HCT116 (cell line): ENCODE measurements at places on chromosomes 12 and 14. TPM values are rescaled to one million over a fixed set of nuclear protein-coding genes. Genes with fewer than 3 reads are reported as not detected.

DNA sequence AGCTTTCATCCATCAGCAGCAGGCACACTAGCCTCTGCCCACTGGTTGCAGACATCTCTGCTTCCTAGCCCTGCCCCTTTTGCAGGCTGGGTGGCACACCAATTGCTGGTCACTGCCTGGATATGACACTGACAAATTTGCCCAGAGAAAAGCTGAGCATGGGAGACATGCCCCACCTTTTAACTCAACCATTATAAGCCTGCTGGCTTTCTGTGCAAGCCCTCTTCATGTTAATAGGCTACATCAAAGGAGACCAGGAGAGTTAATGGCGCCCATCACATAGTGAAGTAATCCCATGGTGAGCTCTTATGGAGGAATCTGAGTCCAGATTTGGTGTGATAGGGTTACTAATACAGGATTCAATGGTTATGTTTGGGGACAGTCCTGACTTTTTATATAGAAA, 139.2 kb downstream of the KICS2 start:
- DNase-seq, result no peak
- H3K36me3 ChIP-seq, result no peaks in the 10 kb centered on the region
- no peaks in the 10 kb centered on the region for H3K27me3 ChIP-seq

DNA sequence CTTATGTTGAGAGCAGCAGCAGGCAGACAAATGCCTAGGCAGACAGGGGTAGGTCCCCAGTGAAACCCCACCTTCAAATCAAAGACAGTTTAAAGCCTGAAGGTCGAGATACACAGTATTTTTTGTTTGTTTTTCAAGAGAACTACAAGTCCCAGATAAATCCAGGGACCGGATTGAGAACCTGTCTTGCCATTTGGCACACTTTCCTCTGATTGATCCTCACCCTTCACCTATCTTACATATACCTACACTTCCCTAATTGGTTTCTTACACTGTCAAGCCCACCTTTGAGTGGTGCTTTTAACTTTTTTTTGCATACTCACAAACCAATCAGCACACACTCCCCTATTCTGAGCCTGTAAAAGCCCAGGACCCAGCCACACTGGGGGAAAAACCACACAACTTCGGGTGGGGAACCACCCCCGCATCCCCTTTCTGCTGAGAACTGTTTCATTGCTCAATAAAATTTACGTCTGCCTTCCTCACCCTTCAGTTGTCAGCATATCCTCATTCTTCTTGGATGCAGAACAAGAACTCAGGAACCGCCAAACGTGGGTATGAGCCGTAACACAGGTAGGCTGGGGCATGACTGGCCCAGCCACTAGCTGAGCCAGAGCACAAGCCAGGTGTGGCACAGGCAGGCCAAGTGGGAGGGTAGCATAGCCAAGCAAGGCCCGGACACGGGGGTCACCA, 11.1 kb downstream of the DICER1 start:
- H3K27me3 ChIP-seq, result no peaks in the 10 kb centered on the region
- no peak for DNase-seq
- no peaks in the 10 kb centered on the region for H3K36me3 ChIP-seq
- no peak overlapping the region for H3K4me3 ChIP-seq
- no peak overlapping the region for H3K27ac ChIP-seq

Gene NOXRED1
- total RNA-seq, result 0.66 TPM

DNA sequence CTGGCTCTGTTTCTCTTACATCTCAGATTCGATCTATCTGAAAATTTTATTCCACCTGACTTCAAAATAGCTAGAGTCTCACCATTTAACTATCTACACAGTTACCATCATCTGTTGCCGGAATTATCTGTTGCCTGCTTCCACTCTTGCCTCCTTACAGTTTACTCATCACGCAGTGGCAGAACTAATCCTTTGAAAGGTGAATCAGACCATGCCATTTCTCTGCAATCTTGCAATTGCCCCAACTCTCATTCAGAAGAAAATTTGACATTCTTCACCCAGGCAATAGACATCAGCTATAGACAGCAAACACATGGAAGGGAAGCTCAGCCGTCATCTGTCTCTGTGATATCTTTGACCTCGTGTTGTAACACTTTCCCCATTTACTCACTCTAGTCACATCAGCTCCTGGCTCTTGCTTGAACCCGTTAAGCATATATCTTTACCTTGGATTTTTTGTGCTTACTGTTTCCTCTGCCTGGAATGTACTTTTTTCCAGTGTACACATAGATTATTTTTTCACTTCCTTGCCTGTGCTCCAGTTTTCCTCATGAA, 85.5 kb downstream of the PDE3A start:
- H3K36me3 ChIP-seq, result no peaks in the 10 kb centered on the region
- no peaks in the 10 kb centered on the region for H3K4me1 ChIP-seq
- no peak overlapping the region for H3K27ac ChIP-seq
- no peak overlapping the region for H3K4me3 ChIP-seq
- H3K27me3 ChIP-seq, result no peaks in the 10 kb centered on the region

- peak overlapping the region; percentile 20; the same call in 1 of the 2 replicates for H3K27ac ChIP-seq
- H3K36me3 ChIP-seq, result no peaks in the 10 kb centered on the region
- H3K4me1 ChIP-seq, result peaks cover 34% of the 10 kb centered on the region
- no peak overlapping the region for H3K4me3 ChIP-seq
These were observed 48.3 kb downstream of the SPATS2 start for GRCh38 chr12:49415521-49415970.

GRCh38 chr14:41549282-41549681, 57.4 kb upstream of the LRFN5 start:
- H3K4me3 ChIP-seq, result no peak overlapping the region
- no peak for DNase-seq
- no peaks in the 10 kb centered on the region for H3K36me3 ChIP-seq
- no peaks in the 10 kb centered on the region for H3K27me3 ChIP-seq
- peaks cover 14% of the 10 kb centered on the region for H3K4me1 ChIP-seq

DNA sequence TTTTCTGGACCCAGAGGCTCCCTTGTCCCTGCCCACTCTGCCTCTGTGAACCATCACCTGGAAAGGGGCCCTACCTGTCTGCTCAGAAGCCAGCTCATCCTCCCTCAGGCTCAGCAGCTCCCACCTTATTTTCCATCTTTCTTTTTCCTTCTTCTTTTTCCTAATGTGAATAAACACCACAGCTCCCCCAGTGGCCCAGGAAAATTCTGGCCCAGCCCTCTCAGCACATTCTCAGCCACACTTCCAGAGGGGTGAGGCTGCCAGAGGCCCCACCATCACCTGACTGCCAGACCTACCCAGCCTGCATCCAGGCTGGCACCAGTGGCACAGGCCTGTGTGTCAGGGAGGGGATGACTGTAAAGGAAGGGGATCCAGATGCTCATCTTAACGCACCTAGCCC, 23.0 kb downstream of the ZFHX2 start:
- H3K36me3 ChIP-seq, result no peaks in the 10 kb centered on the region
- H3K4me3 ChIP-seq, result no peak overlapping the region
- no peaks in the 10 kb centered on the region for H3K27me3 ChIP-seq
- no peak for DNase-seq
- H3K4me1 ChIP-seq, result no peaks in the 10 kb centered on the region

GRCh38 chr14:71165121-71166031, 258.1 kb downstream of the PCNX1 start:
- H3K4me3 ChIP-seq, result no peak overlapping the region
- H3K4me1 ChIP-seq, result no peaks in the 10 kb centered on the region
- no peak overlapping the region for H3K27ac ChIP-seq

GRCh38 chr14:74203639-74204038, 35.6 kb upstream of the VSX2 start:
- no peaks in the 10 kb centered on the region for H3K36me3 ChIP-seq
- H3K4me3 ChIP-seq, result no peak overlapping the region
- H3K4me1 ChIP-seq, result no peaks in the 10 kb centered on the region
- DNase-seq, result no peak
- no peaks in the 10 kb centered on the region for H3K27me3 ChIP-seq
- H3K27ac ChIP-seq, result no peak overlapping the region

Gene RNU7-1
- total RNA-seq, result not detected

DNA sequence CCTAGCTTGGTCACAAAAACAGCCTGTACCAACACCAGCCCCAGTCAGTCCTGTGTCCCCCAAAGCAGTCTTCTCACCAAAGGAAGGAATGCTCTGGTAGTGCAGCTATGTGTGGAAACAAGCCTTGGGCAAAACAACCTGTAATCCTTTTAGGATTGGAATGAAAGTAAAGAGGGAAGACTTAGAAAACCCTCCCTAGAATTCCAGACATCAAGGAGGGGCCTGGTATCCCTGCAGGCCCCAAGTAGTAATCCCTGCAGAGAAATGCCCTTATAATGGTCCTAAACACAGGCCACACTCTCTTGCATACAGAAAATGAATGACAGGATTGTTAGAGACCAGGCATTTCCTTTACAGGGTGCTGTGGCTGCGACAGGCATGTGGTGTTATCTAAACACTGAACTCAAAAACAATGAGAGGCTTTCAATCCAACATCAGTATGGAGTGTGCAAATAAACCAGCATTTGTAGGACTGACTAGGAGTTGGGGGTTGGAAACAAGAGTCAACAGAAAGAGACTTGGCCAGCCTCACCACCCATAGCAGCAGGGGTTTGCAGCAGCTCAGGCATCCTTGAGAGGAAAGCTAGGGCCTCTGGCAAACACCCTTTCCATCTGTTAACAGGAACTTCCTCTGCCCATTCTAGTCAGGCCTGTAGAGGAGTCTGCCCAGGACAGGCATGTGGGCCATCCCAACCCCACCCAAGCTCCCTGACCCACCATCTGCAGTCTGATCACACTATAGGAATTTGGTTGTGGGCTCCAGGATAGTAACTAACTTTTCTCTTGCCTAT, 59.1 kb downstream of the DCAF5 start:
- peaks cover 18% of the 10 kb centered on the region for H3K36me3 ChIP-seq
- H3K4me3 ChIP-seq, result no peak overlapping the region
- no peak for DNase-seq
- H3K4me1 ChIP-seq, result no peaks in the 10 kb centered on the region
- H3K27ac ChIP-seq, result no peak overlapping the region

Gene SLC22A17
- total RNA-seq, result 5.9 TPM

Gene JPH4
- 0.15 TPM for total RNA-seq

DNA sequence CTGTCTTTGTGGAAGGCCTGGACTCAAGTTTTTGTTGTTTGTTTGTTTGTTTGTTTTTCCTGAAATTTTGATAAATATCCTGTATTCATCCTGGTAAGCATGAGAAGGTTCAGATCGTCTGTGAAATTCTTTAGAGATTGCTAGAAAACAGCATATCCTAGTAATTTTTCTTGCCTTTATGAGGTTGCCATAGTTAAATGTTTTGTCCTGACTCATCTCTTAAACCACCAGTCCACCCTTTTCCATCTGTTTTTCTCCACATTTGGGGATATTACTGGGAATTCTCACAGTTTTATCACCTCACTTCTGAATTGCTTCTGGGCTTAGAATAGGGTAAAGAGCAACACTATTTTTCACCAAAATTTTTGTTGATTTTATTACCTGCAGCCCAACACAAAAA, 248.3 kb downstream of the FBXL14 start:
- no peak overlapping the region for H3K4me3 ChIP-seq
- no peaks in the 10 kb centered on the region for H3K36me3 ChIP-seq
- no peak overlapping the region for H3K27ac ChIP-seq
- DNase-seq, result no peak

GRCh38 chr12:26297396-26298070, 102.2 kb downstream of the SSPN start:
- no peaks in the 10 kb centered on the region for H3K36me3 ChIP-seq
- DNase-seq, result no peak
- H3K4me1 ChIP-seq, result peaks cover 6% of the 10 kb centered on the region; the same call in 1 of the 2 replicates
- no peaks in the 10 kb centered on the region for H3K27me3 ChIP-seq

DNA sequence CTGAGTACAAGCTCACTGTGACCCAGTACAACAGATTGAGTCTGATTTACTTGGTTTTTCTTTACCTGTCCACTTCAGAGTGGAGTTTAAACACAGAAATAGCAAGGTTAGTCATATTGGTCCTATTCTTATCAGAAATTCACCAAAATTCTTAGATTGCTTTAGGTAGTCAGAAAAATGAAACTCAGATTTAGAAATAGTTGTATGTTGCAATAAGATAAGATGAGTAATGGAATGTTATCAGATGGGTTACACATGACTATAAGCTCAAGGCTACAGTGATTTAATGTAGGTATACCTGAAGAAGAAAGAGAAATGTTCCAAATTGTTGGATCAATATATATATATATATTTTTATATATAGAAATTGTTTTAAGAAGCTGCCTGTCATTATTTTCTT, 524.1 kb downstream of the LRFN5 start:
- no peaks in the 10 kb centered on the region for H3K27me3 ChIP-seq
- H3K4me1 ChIP-seq, result no peaks in the 10 kb centered on the region
- H3K27ac ChIP-seq, result no peak overlapping the region
- DNase-seq, result no peak

Gene NPAS3
- total RNA-seq, result not detected

Gene NOC4L
- 47.6 TPM for total RNA-seq

Gene OVCH1
- not detected for total RNA-seq

- no peak overlapping the region for H3K27ac ChIP-seq
- no peaks in the 10 kb centered on the region for H3K36me3 ChIP-seq
- no peak overlapping the region for H3K4me3 ChIP-seq
- no peaks in the 10 kb centered on the region for H3K4me1 ChIP-seq
These were observed 363.2 kb upstream of the DDHD1 start for GRCh38 chr14:53516261-53516774.

Gene RND1
- 2.0 TPM for total RNA-seq

Gene HOXC9
- total RNA-seq, result 11.3 TPM

DNA sequence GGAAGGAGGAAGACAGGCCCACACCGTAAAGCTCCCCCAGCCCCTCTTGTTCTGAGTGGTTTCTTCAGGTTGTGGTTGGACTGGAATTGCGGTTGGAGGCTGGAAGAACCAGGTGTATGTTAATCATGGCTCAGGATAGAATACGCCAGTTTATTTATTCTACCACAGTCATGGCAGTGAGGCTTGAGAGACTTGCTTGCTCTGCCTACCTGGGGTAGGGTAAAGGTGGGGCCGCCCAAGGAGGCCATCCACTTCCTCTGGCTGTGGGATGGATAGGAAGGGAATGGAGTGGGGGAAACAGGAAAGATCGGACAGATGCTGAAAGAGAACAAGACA, 8.1 kb downstream of the SHMT2 start:
- H3K27me3 ChIP-seq, result peaks cover 4% of the 10 kb centered on the region; the same call in 1 of the 2 replicates
- peaks cover 28% of the 10 kb centered on the region for H3K4me1 ChIP-seq
- no peak overlapping the region for H3K4me3 ChIP-seq
- no peak for DNase-seq

DNA sequence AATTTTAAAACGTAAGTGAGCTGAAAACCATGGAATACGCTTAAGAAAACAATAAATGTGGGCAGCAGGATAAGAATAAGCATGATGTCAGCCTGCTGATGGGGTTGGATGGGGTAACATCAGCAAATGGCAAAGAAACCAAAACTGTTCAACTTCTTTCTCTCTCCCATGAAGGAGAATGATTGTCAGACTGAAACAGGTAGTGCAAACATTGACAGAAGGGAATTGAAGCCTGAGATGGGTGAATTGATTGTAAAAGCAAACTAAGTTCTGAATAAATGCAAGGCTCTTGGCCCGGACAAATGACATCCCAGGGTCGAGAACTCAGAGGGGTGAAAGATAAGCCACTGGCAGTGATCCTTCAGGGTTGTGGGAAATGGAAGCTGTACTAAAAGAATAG, 182.6 kb downstream of the ETV6 start:
- H3K27me3 ChIP-seq, result no peaks in the 10 kb centered on the region
- DNase-seq, result no peak
- no peak overlapping the region for H3K4me3 ChIP-seq
- no peak overlapping the region for H3K27ac ChIP-seq

GRCh38 chr14:35159742-35160409, 37.5 kb downstream of the PRORP start:
- no peaks in the 10 kb centered on the region for H3K27me3 ChIP-seq
- no peak overlapping the region; the same call in 1 of the 2 replicates for H3K27ac ChIP-seq
- H3K4me3 ChIP-seq, result peak overlapping the region; percentile 2
- DNase-seq, result peak; percentile 88

Gene ESPL1
- 50.3 TPM for total RNA-seq

Gene SYNE3
- 3.6 TPM for total RNA-seq
